Activated CD8-positive, alpha-beta memory T cell treated with anti-CD3 and anti-CD28 coated beads for 4 hours (primary cell): ENCODE measurements at places on chromosomes 11 and 22.

GRCh38 chr11:41175304-41175972 is 284.0 kb downstream of the LRRC4C start:
- no peak for DNase-seq

DNA sequence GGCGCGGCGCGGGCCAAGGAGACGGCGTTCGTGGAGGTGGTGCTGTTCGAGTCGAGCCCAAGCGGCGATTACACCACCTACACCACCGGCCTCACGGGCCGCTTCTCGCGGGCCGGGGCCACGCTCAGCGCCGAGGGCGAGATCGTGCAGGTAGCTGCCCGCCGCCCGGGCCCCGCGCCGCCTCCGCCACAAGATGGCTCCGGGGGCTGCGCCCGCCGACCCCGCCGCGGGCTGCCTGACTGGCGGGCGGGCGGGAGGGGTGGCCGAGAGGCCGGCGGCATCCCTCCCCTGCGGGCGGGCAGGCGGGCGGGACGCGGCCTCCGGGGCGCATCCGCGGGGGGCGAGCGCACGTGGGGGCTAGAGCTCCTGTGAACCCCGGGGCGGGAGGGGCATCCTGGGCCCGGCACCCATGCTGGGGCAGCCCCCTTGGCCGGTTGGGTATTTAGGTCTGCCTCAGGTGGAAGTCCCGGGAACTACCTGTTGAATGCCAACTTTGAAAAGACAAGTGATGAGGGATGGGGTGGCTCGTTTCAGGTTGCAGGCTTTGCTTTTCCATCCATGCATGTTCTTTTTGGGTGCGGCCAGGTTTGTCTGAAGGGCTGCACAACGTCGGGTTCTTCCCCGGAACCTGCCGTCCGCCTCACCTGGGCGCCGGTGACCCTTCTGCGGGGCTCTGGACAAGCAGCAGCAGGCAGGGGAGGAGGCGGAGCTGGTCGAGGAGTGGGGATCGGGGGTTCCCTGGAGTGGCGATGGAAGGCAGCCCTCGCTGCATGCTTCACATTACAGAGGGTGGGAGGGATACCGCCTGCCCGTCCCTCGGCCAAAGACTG is 760 bp downstream of the ZNRF3 start:
- DNase-seq = no peak

DNA sequence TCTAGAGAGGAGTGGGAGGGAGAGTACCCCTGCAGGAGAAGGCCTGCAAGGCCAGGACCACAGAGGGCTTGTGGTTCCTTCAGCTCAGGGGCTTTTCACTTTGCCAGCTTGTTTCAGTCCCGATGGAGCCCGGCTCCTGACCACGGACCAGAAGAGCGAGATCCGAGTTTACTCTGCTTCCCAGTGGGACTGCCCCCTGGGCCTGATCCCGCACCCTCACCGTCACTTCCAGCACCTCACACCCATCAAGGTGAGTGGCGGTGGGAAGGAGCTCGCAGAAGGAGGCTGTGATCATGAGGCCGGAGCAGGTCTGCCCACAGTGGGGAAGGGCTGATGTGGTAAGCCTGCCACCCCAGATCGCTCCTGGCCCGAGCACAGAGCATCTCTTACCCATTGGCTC is 13.5 kb downstream of the ACP2 start:
- DNase-seq = no peak

GRCh38 chr22:48309836-48310235 is 1517.8 kb downstream of the BRD1 start:
- DNase-seq = no peak

DNA sequence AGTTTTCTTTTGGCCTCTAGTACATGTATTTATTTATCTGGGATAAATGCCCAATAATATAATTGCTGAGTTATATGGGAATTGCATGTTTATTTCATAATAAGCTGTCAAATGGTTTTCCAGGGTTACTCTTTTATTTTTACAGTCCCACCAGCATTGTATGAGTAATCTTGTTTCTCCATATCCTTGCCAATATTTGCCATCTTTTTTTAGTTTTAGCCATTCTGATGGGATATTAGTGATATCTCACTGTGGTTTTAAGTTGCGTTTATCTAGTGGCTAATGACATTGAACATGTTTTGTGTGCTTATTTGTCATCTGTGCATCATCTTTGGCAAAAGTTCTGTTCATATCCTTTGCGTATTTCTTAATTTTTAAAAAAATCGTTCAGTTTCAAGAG is 372.8 kb upstream of the CCDC179 start:
- no peak for DNase-seq
